ENCODE measurements at places on chromosomes 7 and 10. TPM values are rescaled to one million over a fixed set of nuclear protein-coding genes. Genes with fewer than 3 reads are reported as not detected.
A peak's percentile ranks its signal among the peaks of the same experiment; 100 is the strongest.

Gene OPALIN
- not detected for total RNA-seq

Gene ASAH2
- 1.1 TPM for total RNA-seq

Gene LMOD2
- not detected for total RNA-seq

Gene MET
- total RNA-seq, result not detected

Gene EFCAB10
- 1.1 TPM for total RNA-seq

GRCh38 chr7:89232-90019 is 102.9 kb upstream of the FAM20C start:
- no peak overlapping the region for H3K4me3 ChIP-seq
- H3K27me3 ChIP-seq, result peaks cover 3% of the 10 kb centered on the region
- no peak for DNase-seq
- peaks cover 4% of the 10 kb centered on the region for H3K4me1 ChIP-seq
- no peaks in the 10 kb centered on the region for H3K36me3 ChIP-seq

DNA sequence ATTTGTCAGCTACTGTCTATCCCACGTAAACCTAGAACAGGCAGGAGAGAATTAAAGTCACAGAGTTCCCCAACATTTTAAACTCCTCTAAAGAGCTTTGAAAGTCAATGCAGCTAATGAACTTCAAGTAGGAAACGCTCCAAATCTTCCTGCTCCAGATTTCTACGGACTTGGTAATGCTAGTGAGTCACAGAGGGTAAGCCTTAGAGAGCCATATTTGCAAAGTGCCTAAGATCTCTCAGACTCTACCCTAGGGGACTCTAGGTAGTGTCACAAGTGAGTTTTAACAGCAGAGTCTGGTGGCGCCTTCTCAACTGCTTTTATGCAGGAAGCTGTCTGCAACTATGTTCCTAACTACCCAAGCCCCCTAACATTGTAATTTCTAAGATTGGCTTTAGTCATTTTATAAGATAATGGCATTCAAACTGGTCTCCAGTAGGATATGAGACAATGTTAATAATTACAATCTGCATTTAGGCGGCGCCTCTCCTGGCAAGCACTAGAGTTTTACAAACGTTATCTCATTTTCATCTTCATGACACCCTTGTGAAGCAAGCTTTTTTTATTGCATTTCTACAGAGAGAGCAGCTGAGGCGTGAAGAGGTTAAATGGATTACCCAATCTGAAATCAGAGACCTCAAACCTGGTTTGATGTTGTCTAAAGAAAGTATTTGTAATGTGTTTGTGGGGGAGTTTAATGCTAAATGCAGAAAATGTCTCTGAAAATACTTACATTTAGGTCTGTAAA is 22.0 kb upstream of the FZD1 start:
- H3K36me3 ChIP-seq, result no peaks in the 10 kb centered on the region
- H3K27me3 ChIP-seq, result no peaks in the 10 kb centered on the region
- H3K27ac ChIP-seq, result no peak overlapping the region
- no peak for DNase-seq
- H3K4me1 ChIP-seq, result no peaks in the 10 kb centered on the region

- no peaks in the 10 kb centered on the region for H3K27me3 ChIP-seq
- H3K27ac ChIP-seq, result no peak overlapping the region
- no peak for DNase-seq
- no peaks in the 10 kb centered on the region for H3K36me3 ChIP-seq
- no peak overlapping the region for H3K4me3 ChIP-seq
These were observed 121.0 kb downstream of the KCNMA1 start for GRCh38 chr10:77516575-77516974.

GRCh38 chr7:137625197-137625596 is 221.6 kb downstream of the DGKI start:
- H3K4me3 ChIP-seq, result no peak overlapping the region
- no peaks in the 10 kb centered on the region for H3K36me3 ChIP-seq
- no peak for DNase-seq
- no peak overlapping the region for H3K27ac ChIP-seq
- H3K27me3 ChIP-seq, result peaks cover 3% of the 10 kb centered on the region

DNA sequence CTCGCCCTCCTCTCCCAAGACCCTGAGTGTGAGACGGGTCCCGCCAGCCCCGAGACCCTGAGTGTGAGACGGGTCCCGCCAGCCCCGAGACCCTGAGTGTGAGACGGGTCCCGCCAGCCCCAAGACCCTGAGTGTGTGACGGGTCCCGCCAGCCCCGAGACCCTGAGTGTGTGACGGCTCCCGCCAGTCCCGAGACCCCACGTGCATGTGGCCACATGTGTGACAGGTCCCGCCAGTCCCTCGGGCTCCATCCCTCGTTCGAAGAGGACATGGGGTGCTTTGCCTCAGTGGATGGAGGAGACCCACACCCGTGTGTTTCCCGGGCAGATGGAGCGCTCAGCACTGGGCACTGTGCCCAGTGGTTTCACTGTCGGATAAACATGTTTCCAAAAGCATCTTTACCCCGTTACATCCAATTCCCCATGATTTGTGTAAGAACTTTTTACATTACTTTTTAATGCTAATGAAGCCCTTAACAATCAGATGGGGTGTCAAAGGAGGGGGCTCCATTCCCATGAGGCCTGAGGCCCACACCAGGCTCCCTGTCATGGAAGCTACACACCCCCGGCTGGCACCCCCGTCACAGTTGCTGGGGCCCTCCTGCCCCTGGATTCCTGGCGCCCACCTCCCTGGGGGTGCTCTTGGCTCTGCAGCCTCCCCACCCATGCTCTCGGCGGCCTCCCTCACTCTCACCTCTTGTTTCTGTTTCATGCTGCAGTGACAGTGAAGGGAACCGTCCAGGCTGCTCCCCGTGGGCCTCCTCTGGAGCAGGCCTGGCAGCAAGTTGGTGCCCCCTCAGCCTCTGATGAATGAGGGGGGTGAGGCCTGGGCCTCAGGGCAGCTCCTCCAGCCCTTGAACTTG is 48.5 kb upstream of the CFAP46 start:
- no peaks in the 10 kb centered on the region for H3K36me3 ChIP-seq
- H3K27ac ChIP-seq, result no peak overlapping the region
- DNase-seq, result no peak
- no peaks in the 10 kb centered on the region for H3K4me1 ChIP-seq

DNA sequence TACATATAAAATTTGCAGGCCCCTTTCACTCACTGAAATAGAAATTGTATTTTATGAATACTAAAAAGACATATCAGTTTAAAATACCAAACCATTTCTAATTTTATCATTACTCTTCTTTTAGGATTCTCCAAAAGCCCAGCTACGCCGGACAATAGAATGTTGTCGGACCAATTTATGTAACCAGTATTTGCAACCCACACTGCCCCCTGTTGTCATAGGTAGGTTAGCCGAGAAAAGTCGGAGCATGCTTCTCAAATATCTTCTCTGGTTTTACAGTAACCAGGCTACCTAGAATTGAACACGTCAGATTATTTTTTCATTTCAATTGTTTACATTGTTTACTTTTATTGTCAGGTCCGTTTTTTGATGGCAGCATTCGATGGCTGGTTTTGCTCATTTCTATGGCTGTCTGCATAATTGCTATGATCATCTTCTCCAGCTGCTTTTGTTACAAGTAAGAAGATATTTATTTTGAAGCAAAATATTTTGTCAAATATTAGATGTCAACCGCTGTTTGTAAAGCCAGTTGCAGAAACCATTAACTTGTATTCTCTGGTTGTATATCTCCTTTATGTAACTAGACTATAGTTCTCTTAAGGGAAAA is 57.6 kb downstream of the MMRN2 start:
- no peak overlapping the region for H3K27ac ChIP-seq
- H3K36me3 ChIP-seq, result peaks cover 17% of the 10 kb centered on the region
- H3K4me1 ChIP-seq, result no peaks in the 10 kb centered on the region
- H3K27me3 ChIP-seq, result no peaks in the 10 kb centered on the region
- H3K4me3 ChIP-seq, result no peak overlapping the region

GRCh38 chr10:34732926-34733325 is 82.2 kb downstream of the PARD3 start:
- no peak for DNase-seq
- no peak overlapping the region for H3K4me3 ChIP-seq
- H3K4me1 ChIP-seq, result no peaks in the 10 kb centered on the region
- no peaks in the 10 kb centered on the region for H3K36me3 ChIP-seq

- no peaks in the 10 kb centered on the region for H3K4me1 ChIP-seq
- no peaks in the 10 kb centered on the region for H3K27me3 ChIP-seq
- H3K27ac ChIP-seq, result no peak overlapping the region
- H3K4me3 ChIP-seq, result no peak overlapping the region
These were observed 867.3 kb upstream of the AUTS2 start for GRCh38 chr7:68730964-68731363.

- no peak overlapping the region for H3K27ac ChIP-seq
- H3K4me3 ChIP-seq, result peak overlapping the region; percentile 68
- peaks cover 4% of the 10 kb centered on the region for H3K36me3 ChIP-seq
- peaks cover 22% of the 10 kb centered on the region for H3K4me1 ChIP-seq
These were observed 631 bp downstream of the OTUD1 start for GRCh38 chr10:23439452-23439960.

- H3K4me3 ChIP-seq, result no peak overlapping the region
- no peaks in the 10 kb centered on the region for H3K4me1 ChIP-seq
- H3K27ac ChIP-seq, result no peak overlapping the region
- H3K27me3 ChIP-seq, result no peaks in the 10 kb centered on the region
- no peak for DNase-seq
- H3K36me3 ChIP-seq, result peaks cover 16% of the 10 kb centered on the region
These were observed 39.3 kb upstream of the GGCT start for GRCh38 chr7:30543813-30544525.

DNA sequence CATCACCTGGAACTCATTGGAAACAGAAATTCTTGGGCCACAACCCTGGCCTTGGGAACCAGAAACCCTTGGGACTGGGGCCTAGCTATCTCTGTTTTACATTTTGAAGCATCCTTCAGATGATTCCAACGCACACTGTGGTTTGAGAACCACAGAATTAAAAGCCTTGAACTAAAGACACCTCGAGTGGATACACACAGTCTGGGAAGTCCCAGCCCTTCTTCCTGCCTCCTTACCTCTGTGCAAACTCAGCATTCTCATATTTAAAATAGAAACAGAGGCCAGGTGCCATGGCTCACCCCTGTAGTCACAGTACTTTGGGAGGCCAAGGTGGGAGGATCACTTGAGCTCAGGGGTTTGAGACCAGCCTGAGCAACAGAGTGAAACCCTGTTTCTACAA is 12.9 kb downstream of the NPFFR1 start:
- no peaks in the 10 kb centered on the region for H3K36me3 ChIP-seq
- H3K4me1 ChIP-seq, result peaks cover 8% of the 10 kb centered on the region
- H3K27ac ChIP-seq, result no peak overlapping the region
- no peaks in the 10 kb centered on the region for H3K27me3 ChIP-seq

GRCh38 chr7:133678137-133678814 is 425.4 kb downstream of the EXOC4 start:
- no peak overlapping the region for H3K27ac ChIP-seq
- no peaks in the 10 kb centered on the region for H3K4me1 ChIP-seq
- H3K36me3 ChIP-seq, result no peaks in the 10 kb centered on the region
- H3K27me3 ChIP-seq, result no peaks in the 10 kb centered on the region

- H3K27ac ChIP-seq, result no peak overlapping the region
- H3K27me3 ChIP-seq, result no peaks in the 10 kb centered on the region
- H3K4me3 ChIP-seq, result no peak overlapping the region
- peaks cover 4% of the 10 kb centered on the region for H3K4me1 ChIP-seq
- H3K36me3 ChIP-seq, result no peaks in the 10 kb centered on the region
These were observed 36.7 kb downstream of the GNA12 start for GRCh38 chr7:2807460-2807844.

DNA sequence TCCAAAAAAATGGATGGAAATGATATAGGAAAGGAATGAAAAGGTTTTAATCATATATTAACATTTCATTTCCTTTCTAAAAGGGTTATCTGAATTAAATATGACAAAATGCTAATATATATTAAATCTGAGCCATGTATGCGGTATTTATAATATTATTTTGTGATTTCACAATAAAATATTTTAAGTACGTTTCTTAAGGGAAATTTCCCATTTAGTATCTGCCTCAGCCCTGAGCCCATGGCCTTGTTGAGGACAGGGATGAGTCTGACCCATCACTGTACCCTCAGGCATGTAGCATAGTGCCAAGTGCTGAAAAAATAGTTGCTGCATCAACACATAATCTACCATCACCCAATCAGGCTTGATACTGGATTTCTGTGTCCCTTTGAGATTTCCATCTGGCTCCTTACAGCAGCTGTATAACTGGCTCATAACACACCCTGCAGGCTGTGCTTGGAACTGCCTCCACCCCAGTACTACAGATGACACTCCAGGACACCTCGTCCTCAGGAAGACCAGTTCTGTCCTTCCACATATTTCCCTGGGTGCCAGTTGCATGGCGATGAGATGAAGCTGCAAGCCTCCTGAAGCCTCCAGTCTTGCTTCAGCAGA is 59.4 kb upstream of the ASAH2 start:
- no peaks in the 10 kb centered on the region for H3K4me1 ChIP-seq
- peaks cover 48% of the 10 kb centered on the region for H3K36me3 ChIP-seq
- no peak overlapping the region for H3K27ac ChIP-seq
- no peak overlapping the region for H3K4me3 ChIP-seq
- no peak for DNase-seq

DNA sequence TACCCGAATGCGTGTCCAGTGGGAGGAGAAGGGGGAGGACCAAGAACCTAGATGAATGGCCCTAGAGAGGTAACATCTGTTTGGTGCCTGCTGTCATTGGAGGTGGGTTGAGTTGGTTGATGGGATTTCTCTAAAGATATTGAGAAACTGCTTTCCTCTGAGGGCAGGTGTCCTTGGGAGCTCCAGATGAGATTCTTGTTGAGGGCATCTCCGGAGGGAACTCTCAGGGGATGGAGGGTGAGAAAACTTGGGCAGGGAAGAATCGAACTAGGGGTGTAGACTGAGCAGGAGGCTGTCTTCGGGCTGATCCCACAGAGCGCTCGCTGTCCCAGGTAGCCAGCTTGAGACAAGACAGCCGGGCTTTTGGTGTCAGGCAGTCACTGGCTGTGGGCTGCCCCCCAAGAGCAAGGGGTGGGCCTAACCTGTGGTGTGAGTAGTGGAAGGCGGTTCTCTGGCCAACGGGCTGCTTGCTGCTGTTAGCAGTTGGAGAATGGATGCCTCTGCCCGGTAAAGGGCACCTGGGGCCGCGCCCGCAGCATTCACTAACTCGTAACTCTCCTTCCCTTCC is 3.7 kb downstream of the IRF5 start:
- peaks cover 3% of the 10 kb centered on the region for H3K27me3 ChIP-seq
- H3K27ac ChIP-seq, result no peak overlapping the region
- peaks cover 3% of the 10 kb centered on the region for H3K36me3 ChIP-seq
- no peak for DNase-seq
- peak overlapping the region; percentile 69 for H3K4me3 ChIP-seq
- H3K4me1 ChIP-seq, result peaks cover 49% of the 10 kb centered on the region

- no peak overlapping the region for H3K27ac ChIP-seq
- H3K27me3 ChIP-seq, result no peaks in the 10 kb centered on the region
- no peak overlapping the region for H3K4me3 ChIP-seq
- H3K4me1 ChIP-seq, result no peaks in the 10 kb centered on the region
These were observed 101.5 kb upstream of the EGR2 start for GRCh38 chr10:62917475-62918238.

DNA sequence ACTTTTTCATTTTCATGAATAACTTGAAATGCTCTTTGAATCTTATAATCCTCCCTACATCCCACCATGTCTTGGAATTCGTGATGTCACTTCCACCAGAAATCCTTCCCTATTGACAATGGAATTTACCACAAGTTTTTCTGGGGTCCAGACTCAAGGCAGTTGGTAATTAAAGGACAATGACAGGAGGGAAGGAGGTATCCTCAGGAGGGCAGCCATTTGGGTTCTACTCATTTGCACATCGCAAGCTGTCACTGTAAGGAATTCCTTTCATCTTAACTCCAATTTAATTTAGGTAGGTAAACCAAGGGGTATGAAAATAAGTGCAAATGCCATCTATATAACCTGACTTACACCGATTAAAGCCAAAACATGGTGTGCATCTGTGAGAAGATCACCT is 21.9 kb downstream of the LRRC17 start:
- no peak overlapping the region for H3K4me3 ChIP-seq
- no peaks in the 10 kb centered on the region for H3K27me3 ChIP-seq

GRCh38 chr7:148935451-148935850 is 51.4 kb upstream of the EZH2 start:
- H3K27me3 ChIP-seq, result no peaks in the 10 kb centered on the region
- H3K4me1 ChIP-seq, result no peaks in the 10 kb centered on the region
- H3K36me3 ChIP-seq, result no peaks in the 10 kb centered on the region
- H3K4me3 ChIP-seq, result no peak overlapping the region
- DNase-seq, result no peak

All from CD4-positive, alpha-beta T cell (primary cell).